ENCODE measurements at places on chromosomes 2 and 18.

DNA sequence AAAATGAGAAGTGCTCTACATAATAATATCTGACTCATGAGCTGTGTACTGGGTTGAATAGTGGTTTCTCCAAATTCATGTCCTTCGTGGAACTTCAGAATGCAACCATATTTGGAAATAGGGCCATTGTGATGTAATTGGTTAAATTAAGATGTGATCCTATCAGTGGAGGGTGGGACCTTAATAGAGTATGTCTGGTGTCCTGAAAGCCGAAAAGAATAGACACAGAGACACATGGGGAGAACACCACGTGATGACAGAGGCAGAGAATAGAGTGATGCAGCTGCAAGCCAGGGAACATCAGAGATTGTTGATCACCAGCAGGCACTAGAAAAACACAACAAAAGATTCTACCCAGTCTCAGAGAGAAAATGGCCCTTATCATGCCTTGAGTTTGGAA, 310.1 kb downstream of the EXOC6B start:
- DNase-seq: no peak

DNA sequence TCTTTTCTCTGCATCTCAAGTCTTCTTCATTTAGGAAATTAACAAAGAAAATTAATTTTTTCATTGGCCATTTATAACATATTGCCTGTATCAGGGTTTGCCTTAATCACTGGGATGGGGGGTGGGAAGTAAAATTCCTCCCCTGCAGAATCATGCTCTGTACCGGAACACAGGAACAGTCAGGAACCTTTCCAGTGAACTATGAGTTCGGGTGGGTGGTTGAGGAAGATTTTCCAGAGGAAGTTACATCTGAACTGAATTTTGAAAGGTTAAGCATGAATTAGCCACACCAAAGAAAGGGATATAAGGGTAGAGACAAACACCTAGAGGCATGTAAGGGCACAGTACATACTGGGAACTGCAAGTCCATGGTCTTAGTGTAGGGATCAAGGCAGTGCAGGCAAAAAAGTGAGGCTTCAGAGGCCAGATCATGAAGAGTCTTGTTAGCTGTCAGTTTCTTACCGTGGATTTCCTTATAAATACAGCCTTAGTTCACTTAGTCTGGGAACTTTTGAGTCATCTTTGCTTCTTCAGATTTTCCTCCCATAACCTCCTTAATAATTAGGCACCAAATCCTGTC, 55.6 kb downstream of the FAM117B start:
- no peak for DNase-seq

DNA sequence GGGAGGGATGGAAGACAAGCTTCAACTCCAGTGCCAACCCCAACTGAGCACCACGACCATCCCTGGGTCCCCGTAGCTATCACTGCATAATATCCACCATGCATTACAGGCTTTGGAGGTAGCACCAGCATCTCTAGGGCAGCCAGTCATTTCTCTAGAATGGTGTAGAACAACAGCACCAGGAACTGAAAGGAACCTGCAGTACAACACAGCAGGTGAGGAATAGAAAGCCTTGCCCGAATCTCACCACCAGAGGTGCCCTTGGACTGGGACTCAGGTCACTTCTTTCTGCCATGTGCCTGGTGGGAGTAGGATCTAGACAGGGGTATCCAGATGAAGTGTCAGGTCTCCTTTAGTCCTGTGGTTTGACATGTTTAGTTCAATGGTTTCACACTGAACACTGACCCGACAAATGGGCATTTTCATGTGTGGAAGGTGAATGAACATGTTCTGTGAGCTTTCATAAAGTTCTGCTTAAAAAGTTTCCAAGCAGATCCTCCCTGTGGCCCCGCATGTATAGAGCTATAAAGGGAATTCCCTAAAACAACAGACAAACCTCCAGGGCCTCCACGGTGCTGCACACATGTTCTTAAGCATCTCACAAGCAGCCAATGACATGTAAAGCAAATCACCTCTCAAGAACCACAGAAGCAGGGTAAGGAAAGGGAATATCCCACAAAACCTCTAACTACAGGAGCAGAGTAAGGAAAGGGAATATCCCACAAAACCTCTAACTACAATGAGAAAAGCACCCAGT, 208.3 kb downstream of the AFF3 start:
- DNase-seq: no peak

- peak; percentile 17 for DNase-seq
Measured at GRCh38 chr2:42196403-42197267, 27.5 kb downstream of the EML4 start.

DNA sequence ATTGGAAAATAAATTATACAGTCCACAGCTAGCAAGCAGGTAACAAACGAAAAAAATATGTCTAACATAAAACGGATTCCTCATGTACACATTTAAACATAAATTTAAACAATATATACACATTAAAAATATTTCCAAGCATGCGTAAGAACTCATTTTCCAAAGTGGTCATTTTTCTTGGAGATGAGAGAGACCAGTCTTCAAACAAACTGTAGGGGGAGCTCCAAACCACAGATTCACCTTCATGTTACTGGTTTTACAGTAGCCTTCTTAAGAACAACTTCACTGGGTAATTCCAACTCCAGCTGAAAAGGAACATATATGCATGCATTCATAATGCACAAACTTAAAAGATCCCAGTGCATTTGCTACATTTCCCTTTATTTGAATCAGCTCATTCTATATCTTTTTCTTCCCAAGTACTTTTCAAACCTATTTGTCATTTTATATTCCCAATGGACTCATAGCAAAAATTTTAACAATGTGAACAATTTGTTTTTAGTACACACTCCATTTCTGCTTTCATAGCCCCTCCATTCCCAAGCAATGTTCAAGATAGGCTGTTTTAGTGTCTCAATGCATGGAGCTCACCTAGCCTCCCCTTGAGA, 4.7 kb upstream of the STAMBP start:
- DNase-seq: peak; percentile 56

- DNase-seq: no peak
Measured at GRCh38 chr2:25226827-25227226, 58.4 kb upstream of the POMC start.

DNA sequence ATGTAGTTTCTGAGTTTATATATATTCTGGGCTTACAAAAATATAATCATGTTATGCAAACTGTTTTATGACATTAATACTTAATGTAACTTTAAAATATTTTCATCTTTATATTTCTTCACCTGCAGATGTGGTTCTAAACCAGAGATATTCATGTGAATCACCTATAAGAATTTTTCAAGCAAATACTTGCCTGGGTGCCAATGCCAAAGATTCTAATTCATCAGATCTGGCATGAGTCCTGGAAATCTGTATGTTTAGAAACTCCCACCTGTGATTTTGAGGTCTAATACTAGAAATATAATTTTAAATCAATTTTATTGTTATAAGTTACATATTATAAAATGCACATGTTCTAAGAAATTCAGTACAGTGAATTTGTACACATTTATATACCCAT, 19.9 kb upstream of the DNAH6 start:
- DNase-seq: no peak

DNA sequence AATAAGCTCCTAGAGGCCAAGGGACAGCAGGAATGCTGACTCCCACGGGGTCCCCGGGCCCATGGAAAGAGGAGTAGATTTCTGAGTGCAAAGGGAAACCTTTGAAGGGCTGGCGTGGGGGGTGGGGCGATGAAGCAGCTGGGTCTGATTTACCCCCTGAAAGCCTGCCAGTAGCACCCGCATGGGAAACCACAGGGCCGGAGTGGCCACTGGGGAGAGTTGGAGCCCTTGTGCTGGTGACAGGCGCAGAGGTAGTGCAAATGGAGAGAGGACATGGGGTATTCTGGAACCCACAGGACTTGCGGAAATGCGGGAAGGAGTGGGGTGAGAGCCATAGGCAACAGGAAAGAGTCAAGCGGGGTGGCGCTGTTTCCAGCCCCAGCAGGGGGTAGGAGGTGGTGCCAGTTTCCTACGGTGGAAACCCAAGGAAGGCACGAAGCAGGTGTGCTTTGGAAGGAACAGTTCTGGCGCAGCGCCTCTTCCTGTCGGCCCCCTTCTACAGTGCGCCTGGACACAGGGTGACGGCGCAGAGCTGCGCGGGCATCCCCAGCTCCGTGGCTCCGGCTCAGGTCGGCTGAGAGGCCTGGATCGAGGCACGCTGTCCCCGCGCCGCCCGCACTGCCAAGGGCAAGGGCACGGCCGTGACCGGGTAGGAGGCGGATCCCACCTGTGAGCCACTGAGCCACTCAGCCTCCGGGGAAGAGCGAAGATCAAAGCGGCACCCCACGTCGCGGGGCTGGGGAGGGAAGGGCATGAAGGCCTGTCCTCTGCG, 149.0 kb upstream of the GLI2 start:
- DNase-seq: no peak

GRCh38 chr2:235623111-235623510, 129.3 kb downstream of the AGAP1 start:
- DNase-seq: no peak

- no peak for DNase-seq
Measured at GRCh38 chr18:54532962-54533361, 58.1 kb upstream of the DYNAP start.

- DNase-seq: no peak
Measured at GRCh38 chr2:205640716-205641115, 41.6 kb upstream of the NRP2 start.

GRCh38 chr18:50748243-50749229, 71.3 kb downstream of the MRO start:
- DNase-seq: no peak

DNA sequence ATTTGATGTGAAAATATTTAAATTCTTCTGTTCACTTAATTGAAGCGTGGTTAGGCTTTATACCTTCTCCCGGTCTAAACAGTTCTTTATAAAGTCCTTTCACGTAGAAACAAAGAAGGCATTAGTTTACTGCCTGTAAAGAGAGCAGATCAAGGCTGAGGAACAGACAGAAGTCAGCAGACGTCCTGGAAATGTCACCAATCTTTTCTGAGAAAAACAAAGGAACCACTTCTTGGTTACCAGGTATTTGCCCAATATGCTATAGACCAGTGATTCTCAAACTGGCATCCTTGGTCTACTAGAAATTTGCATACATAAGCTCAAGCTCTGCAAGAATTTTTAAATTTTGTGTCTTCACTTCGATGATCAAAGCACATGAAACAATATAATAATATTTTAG, 89.2 kb upstream of the STK17B start:
- no peak for DNase-seq

- DNase-seq: no peak
Measured at GRCh38 chr2:33810046-33810835, 211.1 kb upstream of the FAM98A start.

- DNase-seq: peak; percentile 18
Measured at GRCh38 chr2:6946722-6947121, 29.5 kb downstream of the RNF144A start.

DNA sequence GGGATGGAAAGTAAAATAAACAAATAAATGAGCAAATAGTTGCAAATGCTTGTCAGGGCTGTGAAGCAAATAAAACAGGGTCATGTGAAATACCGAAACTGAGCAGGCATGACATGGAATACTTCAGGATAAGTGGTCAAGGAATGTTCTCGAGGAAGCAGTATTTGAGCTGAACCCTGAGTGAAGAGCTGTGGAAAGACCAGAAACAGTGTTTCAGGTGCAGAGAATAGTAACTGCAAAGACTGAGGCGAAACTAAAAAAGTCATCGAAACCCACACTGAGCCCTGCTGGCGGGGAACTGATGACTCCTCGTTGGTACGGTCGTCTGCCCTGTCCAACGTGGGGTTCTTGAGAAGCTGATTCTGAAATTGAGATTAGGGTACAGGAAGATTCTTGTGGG, 27.2 kb upstream of the MYCN start:
- DNase-seq: no peak

DNA sequence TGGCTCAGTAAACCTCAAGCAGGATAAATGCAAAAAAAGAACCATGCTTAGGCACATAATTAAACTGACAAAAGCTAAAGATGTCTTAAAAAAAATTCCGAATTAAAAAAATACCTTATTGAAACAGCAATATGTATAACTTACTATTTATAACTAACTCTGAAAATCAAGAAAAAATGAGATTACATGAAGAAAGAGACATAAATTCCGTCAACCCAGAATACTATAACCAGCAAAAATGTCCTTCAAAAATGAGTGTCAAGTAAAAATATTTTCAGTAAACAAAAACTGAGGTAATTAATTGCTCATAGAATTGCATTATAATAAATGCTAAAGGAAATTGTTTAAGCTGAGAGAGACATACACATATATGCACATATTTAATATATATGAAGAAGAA, 474.5 kb upstream of the SYT4 start:
- DNase-seq: no peak

DNA sequence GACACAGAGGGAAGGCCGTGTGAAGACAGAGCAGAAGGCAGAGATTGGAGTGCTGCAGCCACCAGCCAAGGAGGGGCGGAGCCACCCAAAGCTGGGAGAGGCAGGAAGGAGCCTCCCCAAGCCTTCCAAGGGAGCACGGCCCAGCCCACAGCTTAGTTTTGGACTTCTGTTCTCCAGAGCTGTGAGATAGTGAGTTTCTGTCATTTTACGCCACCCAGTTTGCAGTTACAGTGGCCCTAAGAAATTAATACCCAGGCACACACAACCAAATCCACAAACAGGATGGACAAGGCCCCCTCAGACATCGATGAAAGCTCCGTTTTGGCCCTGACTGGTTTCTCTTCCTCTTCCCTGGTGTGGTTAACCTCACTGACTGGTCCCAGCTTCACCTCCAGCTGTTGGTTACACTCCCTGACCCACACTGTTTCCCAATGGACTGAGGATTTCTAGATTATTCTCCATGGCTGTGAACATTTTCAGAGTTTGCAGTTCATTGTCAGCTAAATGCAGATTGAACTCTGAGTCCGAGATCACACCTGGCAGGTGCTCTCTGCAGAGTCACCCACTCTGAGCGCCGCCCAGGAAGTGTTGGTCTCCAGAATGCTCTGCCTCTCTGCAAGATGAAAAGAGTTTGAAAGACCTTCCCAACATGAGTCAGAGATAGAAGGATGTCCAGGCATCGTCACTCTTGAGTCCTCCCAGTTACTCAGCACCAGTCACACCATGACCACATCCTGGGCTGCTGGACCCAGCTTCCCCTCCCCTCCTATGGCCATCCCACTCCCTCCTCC, 100.2 kb downstream of the TWIST2 start:
- peak; percentile 93 for DNase-seq

- DNase-seq: no peak
Measured at GRCh38 chr2:76748581-76749296, 773.4 kb downstream of the LRRTM4 start.

- no peak for DNase-seq
Measured at GRCh38 chr18:79717555-79718074, 38.0 kb downstream of the CTDP1 start.

- no peak for DNase-seq
Measured at GRCh38 chr2:35462226-35462998, 893.2 kb upstream of the CRIM1 start.

DNA sequence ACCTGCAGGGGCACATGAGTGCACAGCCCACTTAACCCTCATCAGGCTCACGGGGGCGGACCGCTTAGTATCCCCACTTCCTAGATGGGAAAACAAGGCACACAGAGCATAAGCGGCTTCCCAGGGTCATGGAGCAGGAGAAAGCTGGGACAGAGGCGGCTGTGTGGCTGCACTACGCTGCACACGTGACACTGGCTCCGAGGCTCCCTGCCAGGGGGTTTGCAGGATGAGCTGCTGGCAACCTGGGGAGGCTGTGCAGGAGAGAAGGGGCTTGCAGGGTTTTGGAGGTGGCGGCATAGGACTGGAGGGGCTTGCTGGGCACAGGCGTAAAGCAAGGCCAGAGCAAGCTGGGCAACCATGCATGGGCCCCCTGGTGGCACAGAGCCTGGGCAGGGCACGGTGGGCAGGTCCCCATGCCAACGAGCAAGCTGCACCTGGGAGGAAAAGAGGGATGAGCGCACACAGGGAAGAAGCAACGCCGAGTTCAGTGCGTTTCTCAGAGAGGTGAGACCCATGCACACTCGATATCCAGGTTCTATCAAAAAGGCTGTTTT, 268.6 kb downstream of the HDAC4 start:
- no peak for DNase-seq

GRCh38 chr2:105997711-105998110, 196.4 kb downstream of the UXS1 start:
- DNase-seq: no peak

Data from hepatic stellate cell (primary cell).